Ecto neural progenitor cell (in vitro differentiated cells): ENCODE measurements at places on chromosomes 7 and 10.

DNA sequence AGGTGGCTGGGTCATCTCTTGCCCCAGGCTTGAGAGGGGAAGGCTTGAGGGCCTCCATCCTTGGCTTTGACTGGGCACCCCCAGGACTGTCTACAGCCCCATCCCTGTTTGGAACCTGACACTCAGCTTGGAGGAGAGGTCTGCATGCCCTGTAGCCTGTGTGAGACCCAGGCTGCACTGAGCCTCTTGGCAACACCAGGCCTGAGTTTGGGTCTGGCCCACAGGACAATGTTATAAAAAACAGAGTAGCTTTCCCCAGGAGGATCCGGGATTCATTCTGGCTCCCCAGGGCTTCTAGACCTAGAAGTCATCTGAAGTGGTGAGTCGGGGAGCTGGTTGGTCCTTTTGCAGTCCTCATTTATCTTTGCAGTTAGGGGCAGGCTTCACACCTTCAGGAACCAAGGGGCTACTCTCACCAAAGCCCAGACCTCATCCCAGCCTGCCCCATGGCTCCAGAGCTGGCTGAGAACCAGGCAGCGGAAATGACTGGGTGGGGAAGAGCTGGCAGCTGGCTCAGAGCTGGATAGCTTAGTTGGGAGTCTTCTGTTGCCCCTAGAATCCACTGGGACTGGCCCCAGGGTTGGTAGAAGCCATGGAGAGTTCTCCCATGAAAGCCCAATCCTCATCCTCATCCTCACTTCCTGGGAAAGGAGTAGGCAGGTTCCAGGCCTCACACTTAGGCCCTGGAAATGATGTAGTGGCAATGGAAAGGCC is 68.8 kb downstream of the ADCYAP1R1 start:
- peak; percentile 30 for DNase-seq

DNA sequence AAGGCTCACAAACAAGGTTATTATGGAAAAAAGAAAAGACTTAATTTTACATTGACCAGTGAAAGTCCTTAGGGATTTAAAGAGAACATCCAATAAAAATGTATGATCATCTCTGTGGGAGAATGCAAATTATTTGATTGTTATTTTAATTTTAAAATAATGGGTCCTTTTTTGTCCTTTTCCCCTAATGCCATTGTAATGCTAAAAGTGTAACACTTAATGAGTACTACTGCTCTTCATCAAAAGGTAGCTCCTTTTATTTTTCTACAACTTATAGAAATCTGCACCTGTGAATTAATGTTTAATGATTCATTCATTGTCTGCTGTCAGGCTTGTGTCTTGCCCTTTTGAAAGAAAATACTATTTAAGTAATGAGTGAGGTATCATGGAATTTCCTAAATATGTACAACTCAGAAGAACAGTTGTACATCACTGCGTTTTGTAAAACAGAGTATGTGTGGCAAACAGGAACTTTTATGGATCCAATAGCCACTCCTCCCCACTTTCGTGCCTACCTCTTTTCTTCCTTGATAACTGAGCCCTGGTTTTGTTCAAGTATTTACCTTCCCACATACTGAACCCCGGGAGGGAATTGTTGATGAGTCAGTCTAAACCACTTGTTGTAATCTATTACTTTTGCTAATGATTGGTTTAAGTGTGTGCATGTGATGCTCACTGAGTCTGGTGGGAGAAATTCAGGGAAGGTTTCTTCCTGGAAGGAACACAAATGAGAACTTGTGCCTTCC is 19.9 kb upstream of the TRUB1 start:
- DNase-seq = no peak

- no peak for DNase-seq
These were observed 190.4 kb upstream of the LYZL1 start for GRCh38 chr10:29098423-29098822.

- no peak for DNase-seq
These were observed 48.3 kb downstream of the ZNF783 start for GRCh38 chr7:149310113-149310836.

DNA sequence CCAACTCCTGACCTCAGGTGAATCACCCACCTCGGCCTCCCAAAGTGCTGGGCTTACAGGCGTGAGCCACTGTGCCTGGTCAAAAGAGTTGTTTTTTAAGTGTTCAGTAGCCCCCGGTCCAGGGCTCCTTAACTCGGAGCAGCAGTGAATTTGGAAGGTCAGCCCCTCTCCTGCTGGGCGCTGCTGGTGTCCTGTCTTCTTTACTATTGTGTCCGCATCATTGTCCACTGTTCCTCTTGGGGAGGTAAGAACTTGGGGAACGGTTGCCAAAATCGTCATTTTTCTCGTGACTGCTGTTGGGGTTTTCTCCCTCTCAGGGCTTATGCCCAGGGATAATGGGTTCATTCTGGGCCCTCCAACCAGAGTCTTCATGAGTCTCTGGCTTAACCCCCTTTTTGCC is 46.7 kb downstream of the CAMK1D start:
- DNase-seq = no peak
